ENCODE measurements at places on chromosomes 13 and 19. TPM values are rescaled to one million over a fixed set of nuclear protein-coding genes. Genes with fewer than 3 reads are reported as not detected.

Gene SLC7A9
- total RNA-seq = not detected

Gene LIPE
- 0.68 TPM for total RNA-seq

Gene DCLK1
- 0.97 TPM for total RNA-seq

Gene SPACA4
- not detected for total RNA-seq

Gene SSC5D
- 0.23 TPM for total RNA-seq

Gene LRRC8E
- 2.6 TPM for total RNA-seq

Gene ZNF677
- not detected for total RNA-seq

Gene ZNF724
- 10.5 TPM for total RNA-seq

Gene UQCRFS1
- total RNA-seq = 37.1 TPM

Gene CCL25
- total RNA-seq = not detected

Gene CEACAM20
- not detected for total RNA-seq

Gene LILRB3
- not detected for total RNA-seq

Gene GPR12
- total RNA-seq = not detected

Gene MOB3A
- 3.8 TPM for total RNA-seq

GRCh38 chr19:45125975-45126493 is 33.1 kb downstream of the PPP1R37 start:
- peak; percentile 27 for DNase-seq

DNA sequence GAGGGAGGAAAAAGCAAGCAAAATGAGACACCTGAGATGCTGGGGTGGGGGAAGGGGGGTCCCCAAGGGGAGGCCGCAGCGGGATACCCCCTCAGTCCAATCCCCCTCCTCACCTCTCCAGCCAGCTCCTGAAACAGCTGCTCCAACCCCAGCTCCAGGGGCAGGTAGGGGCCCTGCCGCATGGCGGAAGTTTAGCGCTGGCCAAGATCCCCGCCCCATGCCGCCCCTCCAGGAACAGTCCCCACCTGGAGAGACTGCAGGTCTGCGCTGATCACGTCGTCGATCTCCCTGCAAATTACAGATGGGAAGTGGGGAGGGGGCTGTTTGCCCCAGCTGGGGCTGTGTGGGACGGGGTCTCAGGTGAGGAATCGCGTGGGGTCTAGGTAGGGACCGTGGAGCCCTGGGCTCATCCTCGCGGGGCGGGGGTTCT is 9.0 kb downstream of the CAPN12 start:
- DNase-seq = no peak

DNA sequence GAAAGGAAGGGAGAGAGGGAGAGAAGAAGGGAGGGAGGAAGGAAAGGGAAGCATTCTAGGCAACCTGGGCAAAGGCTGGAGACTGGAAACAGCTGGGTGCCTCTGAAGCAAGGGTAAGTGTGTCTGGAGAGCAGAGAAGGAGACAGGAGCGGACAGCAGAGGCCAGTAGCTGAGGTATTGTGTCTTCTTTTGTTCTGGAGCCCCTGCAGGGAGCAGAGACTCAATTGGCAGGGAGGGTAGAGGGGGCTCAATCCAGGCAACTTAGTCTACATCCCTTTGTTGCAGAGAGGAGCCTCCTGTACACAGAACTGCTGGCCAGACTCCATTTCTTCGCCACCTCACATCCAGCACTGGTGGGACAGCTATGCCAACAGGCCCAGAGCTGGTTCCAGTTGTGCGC is 53.2 kb downstream of the NWD1 start:
- DNase-seq = no peak

GRCh38 chr13:114067886-114068651 is 64.4 kb downstream of the RASA3 start:
- DNase-seq = no peak

DNA sequence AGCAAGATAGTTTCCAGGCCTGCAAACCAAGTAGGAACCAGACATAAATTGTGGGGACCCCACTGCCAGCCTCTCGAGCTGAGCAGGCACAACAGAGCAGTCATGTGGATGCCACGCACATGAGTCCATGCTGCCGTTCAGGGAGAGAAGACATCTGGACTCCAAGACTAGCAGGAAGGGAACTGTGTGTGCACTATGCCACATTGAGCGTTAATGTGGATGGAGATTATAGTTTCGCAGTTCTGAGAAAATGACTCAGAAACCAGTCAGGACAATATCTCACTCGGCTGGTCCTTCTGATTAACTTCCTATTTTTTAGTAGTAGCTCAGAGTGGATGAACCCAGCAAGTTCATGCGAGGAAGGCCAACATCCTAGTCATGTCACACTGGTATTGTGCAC is 124.9 kb downstream of the CRYL1 start:
- DNase-seq = no peak

- no peak for DNase-seq
Observed at GRCh38 chr13:21330126-21330861, 128.8 kb downstream of the ZDHHC20 start.

- DNase-seq = no peak
Observed at GRCh38 chr13:98456413-98456845, 120.5 kb downstream of the STK24 start.

DNA sequence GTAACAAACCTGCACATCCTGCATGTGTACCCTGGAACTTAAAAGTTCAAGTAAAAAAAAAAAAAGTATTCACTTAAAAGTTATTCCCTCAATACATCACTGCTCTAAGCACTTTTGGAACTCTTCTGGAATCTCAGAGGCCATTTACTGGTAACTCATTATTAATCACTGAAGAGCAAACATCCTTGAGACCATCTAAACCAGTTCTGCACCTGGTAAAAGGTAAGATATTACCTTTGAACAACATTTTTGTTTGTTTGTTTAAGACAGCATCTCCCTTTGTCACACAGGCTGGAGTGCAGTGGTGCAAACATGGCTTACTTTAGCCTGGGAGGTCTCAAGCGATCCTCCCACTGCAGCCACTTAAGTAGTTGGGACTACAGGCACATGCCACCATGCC is 16.7 kb downstream of the UGGT2 start:
- no peak for DNase-seq

DNA sequence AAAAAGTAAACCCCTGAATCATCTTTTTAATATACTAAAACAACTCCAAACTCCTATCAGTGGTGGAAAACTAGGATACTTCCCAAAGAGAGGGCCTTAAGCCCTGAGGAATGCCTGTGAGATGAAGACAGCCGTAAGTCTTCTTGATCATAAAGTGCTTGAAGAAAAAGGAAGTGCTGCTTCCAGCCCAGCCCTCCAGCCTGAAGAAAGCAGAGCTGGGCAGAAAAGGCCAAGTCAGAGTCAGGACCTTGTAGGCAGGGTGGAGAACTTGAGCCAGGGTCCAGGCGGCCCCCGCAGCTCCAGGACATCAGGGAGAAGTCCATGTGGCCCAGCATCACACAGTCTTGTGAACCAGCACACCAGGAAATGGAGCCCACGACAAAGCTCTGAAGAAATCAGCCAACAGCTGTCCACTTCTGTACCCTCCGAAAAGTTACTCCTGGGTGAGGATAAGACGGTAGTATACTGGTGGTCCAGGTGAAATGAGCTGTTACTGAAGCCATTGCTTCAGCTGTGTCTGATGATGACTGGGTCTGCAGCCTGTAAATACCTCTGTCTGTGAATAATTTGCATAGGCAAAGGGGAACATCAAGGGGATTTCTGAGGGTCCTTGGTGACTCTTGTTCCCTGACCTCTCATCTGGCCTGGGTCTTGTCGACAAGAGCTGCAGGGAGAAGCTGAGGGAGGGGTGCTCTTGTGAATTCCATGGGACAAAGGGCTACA is 18.7 kb upstream of the CRYL1 start:
- DNase-seq = no peak

DNA sequence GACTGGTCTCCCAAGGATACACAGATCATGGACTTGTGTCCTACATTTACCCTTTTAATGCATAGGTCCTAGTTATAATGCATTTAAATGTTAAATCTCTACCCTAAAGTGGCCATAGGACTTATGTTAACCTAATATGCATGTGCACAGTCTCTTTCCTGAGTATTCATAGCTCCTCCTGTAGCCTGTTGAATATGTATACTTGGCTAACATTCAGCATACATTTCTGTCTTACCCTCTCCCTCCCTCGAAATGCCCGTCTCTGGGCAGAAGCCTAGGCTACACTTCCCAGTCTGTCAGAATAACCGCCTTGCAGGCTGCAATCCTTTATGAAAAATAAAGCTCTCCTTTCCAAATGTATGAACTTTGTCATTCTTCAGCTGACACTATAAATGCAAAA is 13.9 kb downstream of the ZFP82 start:
- no peak for DNase-seq

DNA sequence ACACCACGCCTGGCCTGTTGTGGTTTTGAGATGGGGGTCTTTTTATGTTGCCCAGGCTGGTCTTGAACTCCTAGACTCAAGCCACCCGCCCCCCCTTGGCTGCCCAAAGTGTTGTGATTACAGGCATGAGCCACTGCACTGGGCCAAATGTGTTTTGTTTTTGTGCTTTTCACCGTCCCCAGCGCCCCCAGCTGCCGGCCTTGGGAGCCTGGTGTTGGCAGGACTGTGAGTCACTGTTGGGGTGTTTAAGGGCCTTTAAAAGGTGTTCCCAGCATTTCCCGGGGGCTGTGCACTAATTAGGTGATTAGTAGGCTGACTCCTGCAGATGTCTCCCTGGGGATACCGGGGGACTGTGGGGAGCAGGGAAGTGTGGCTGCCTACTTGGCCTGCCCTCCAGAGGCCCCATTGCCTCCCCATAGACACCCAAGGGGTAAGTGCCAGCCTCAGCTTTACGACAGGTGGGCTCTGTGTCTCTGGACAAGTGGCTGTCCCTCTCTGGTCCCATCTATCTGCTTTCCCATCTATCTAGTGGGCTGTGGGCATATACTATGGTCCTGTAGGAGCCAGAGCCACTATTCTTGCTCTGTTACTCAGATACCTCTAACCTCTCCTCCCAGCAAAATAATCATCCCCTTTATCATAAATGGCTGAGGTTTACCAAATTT is 11.8 kb upstream of the TLE5 start:
- DNase-seq = no peak

GRCh38 chr19:19566306-19566705 is 28.2 kb downstream of the CILP2 start:
- DNase-seq = no peak

GRCh38 chr19:3976495-3977241 is 5.8 kb upstream of the DAPK3 start:
- no peak for DNase-seq

- no peak for DNase-seq
Observed at GRCh38 chr13:79307433-79307861, 98.6 kb downstream of the RBM26 start.

GRCh38 chr13:20118268-20119140 is 42.3 kb downstream of the GJA3 start:
- no peak for DNase-seq

DNA sequence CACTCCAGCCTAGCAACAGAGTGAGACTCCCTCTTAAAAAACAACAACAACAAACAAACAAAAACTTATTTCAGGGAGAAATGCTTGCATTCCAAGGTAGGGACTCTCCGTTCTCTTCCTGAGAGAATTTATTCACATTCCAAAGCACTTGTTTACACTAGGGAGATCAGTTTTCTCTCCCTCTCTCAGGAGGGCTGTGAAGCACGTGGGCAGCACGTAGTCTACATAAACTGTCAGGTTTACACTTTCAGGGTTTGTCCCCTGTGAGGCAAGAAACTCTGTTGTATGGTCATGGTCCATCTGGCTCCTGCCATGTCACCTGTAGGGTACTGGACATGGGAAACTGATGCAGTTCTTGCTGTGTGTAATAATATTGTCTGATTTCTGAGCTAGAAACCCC is 31.6 kb downstream of the WDR87 start:
- peak; percentile 86 for DNase-seq

GRCh38 chr19:1008268-1009040 is 8.2 kb downstream of the GRIN3B start:
- DNase-seq = no peak

GRCh38 chr19:31037286-31037980 is 311.8 kb downstream of the TSHZ3 start:
- DNase-seq = no peak

DNA sequence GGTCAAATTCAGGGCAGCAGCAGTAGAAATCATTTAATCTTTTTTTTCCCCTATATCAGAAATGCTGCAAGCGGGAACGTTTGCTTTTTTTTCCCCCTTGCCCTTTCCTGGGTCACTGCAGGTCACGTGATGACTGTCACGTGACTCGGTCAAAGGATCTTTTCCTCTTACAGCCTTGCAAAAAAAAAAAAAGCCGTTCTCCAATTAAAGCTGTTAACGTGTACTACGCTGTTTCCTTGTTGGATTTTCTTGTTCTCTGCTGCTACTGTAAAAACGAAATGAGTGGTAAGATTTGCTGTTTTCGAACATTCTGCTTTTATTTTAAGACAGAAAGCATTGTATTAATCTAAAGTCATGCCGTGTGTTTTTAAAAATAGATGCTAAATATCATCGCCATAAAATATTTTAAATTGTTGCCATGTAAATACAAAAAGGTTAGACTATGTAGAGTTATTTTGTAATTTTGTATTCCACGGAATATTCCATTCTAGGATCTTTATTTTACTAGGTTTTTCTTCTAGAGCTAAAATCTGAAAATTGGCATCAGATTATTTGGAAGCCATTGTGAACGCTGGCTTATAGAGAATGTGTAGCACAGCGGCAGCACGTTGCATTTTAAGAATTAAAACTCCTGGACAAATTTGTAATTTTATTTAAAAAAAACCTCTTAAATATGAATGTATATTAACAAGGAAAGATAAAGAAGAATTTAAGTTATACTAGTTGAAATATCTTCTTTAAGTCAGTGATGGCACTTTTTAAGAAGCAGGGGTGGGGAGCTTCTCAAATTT is 109.8 kb upstream of the MLNR start:
- peak; percentile 80 for DNase-seq

DNA sequence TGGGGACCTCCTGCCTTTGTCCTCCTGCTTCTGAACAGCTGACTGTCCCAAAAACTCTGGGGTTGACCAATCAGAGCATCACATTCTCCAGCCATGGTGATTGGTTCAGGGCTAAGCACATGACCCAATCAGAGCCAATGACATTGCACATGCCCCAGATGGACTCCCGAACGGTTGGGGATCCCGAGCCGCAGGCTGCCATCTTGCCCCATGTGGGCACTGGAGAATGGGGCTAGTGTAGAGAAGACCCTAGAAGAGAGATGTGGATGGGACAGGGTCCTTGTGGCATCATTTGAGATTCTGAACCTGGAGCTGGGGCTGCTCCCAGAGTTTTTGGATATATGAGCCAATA is 31.3 kb upstream of the PEPD start:
- no peak for DNase-seq

Measured in H4 (cell line).